ENCODE measurements at places on chromosomes 4 and X. TPM values are rescaled to one million over a fixed set of nuclear protein-coding genes. Genes with fewer than 3 reads are reported as not detected.

Gene CXCL6
- total RNA-seq, result not detected

DNA sequence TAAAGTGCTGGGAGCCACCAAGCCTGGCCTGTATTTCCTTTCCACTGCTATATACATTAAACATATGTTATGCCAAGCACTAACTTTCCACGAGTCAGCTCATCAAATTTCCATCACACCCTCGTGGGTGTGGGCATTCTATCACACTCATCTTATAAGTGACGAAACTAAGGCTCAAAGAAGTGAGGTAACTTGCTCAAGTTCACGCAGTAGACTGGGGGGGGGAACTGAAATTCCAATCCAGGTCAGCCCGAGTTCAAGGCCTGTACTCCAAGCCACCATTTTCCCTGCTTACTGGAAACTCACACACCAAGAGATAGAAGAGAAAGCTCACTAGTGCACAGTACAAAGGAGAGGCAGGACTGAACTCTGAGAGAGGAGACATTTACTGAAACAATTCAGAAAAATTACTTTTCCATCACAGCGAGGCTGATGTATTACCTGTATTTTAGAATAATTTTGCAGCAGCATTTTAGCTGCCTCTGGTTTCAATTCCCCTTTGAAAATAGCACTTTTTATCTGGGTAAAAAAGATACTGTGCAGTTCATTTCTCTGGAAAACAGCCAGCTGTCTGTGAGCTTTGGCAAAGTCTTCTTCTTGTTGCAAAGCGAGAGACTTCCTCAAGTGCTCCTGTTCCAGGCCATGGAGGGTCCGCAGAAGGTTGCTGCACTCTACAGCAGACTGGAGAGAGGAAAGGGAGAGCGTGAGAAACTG lies 76.8 kb downstream of the EVC2 start:
- DNase-seq, result no peak
- no peak overlapping the region for H3K27ac ChIP-seq
- no peaks in the 10 kb centered on the region for H3K4me1 ChIP-seq
- no peak overlapping the region for H3K4me3 ChIP-seq
- H3K27me3 ChIP-seq, result no peaks in the 10 kb centered on the region

- H3K27ac ChIP-seq, result peak overlapping the region; percentile 2
- no peaks in the 10 kb centered on the region for H3K27me3 ChIP-seq
- peaks cover 68% of the 10 kb centered on the region for H3K36me3 ChIP-seq
- no peak for DNase-seq
Measured at GRCh38 chr4:38982361-38983095, 49.7 kb downstream of the TMEM156 start.

DNA sequence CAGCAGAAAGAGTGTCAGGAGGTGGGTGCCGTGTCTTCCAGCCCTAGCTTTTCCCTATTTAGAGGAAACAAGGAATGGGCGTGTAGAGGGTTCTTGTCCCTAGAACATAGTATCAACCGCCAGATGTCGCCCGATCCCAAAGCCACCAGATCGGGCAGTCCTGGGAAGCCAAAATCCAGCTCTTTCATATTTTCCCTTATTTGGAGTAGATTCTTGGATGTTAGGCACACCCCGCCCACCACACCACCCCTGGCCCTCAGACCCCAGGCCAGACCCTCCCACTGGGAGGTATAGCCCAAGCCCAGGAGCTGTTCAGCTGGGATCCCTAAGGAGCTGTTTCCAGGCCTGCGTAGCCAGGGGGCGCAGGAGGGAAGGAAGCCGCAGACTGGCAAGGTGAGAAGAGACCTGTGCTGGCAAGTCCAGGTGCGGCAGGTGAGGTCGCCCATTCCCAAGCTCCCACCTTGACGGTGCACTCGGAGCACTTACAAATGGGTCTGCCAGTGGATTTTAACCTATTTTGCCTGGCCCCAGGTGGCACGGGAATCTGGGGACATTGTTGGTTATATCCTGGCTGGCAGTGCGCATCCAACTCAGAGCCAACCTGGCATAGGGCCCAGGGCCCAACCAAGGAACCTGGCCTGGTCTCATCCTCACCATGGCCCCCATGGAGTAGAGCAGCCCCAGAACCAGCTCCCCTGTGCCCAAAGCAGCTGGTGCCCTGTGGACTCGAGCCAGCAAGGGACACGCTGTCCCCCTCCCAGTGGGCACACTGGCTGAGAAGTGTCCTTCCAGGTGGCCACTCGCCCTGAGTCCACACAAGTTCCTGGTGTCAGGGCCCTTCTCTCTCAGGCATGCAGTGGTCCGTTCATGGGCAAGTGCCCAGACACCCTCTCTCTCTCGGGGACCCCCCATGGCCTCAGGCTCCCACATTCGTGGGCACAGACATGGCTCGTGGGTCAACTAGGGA lies 811 bp downstream of the FLNA start:
- peaks cover 16% of the 10 kb centered on the region for H3K36me3 ChIP-seq
- H3K27ac ChIP-seq, result peak overlapping the region; percentile 65
- peak; percentile 40 for DNase-seq
- no peaks in the 10 kb centered on the region for H3K27me3 ChIP-seq
- peaks cover 29% of the 10 kb centered on the region for H3K4me1 ChIP-seq

Data from activated CD4-positive, alpha-beta memory T cell treated with anti-CD3 and anti-CD28 coated beads, Interleukin-2, amount 10 ng/mL, durations not matched to agents 7 days and 5 days (primary cell).